SK-N-SH (cell line): ENCODE measurements at places on chromosomes 13 and 19.

- DNase-seq: no peak
These were observed 3.1 kb downstream of the KLF5 start for GRCh38 chr13:73061876-73062275.

DNA sequence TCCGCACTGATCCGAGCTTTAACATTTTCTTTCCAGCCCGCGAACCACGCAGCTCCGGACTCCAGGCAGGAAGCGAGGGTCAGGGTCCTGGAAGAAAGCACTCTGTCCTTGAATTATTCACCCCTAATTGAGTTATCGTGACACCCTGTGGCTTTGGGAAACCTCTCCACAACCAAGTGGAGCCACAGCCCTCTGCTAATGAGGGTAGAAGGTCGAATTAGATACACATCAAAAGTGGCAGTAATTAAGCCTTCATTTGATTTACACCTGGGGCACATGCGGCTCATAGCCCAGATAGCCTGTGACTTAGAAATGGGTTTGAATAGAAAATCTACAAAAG is 15.9 kb upstream of the RNF17 start:
- DNase-seq: no peak

- DNase-seq: no peak
These were observed 6.2 kb downstream of the ZNF709 start for GRCh38 chr19:12478234-12478941.

DNA sequence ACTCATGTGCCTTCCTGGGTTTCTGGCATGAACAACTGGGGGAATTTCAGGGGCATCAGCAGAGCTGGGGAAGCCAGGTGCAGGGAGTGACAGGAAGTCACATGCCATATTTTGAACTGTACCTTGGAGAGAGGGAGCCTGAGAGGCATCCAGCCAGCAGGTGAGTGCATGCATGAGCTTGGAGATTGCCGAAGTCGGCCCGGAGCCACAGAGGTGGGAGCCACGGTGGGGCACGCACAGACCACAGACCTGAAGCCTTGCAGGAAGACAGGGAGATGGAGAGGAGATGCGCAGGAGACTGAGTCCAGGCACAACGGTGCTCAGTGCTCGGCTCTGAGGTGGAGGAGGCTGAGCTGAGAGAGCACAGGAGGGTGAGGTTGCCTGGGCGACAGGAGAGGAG is 55.1 kb downstream of the CDADC1 start:
- no peak for DNase-seq

DNA sequence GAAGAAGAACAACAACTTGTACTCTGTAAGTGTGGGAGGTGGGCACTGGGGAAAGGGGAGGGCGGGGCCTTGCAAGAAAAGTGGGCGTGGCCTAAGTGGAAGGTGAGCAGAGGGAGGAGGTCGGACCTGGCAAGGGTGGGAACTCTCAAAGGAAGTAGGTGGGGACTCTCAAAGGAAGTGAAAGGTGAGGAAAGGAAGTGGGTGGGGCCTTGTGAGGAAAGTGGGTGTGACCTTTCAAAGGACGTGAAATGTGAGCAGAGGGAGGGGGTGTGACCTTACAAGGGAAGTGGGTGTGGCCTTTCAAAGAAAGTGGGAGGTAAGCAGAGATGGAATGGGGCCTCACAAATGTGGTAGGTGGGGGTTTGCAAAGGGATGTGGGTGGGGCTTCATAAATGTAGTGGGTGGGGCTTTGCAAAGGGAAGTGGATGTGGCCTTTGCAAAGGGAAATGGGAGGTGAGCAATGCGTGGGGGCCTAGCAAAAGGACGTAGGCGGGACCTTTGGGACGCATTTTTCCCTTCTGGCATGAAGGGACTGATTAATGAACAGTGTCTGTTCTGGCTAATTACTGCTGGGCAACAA is 25.9 kb downstream of the ACSBG2 start:
- peak; percentile 13 for DNase-seq

DNA sequence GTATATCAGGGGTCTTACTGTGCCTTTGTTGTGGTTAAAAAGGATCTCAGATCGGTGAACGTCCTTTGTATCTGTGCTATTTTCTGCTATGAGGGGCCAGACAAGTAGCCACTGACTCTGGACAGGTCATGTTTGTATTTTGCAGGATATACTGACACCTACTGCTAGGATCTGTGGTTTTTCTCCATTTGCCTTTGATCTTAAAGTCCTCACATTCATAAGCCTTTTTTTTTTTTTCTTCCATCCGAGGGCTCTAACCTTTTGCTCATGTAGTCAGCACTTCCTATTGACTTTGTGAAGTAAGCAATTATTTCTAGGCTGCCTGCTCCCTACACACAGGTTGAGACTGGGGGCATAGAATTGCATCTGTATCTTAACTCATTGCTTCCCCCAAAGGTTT is 106.2 kb downstream of the SLITRK5 start:
- DNase-seq: no peak

GRCh38 chr13:50123515-50123861 is 108.2 kb downstream of the KCNRG start:
- DNase-seq: no peak

DNA sequence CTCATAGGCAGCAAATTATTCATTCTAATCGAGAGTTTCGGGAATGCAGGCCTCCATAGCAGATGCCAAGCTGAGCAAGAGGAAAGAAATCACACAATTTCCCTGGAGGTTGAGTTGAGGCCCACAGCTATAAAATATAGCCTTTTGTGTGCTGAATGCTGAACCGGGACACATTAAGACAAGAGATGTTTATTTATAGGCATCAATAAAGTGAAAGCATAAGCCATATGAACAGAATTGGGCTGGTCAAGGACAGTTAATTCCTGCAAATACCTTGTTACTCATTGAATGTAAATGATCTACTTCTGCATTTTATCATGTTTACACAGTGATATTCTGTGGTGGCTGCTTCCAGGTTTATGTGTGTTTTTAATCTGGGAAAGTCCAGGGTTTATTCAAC is 461.7 kb downstream of the KLF12 start:
- no peak for DNase-seq

GRCh38 chr19:15456871-15457700 is 7.3 kb downstream of the RASAL3 start:
- DNase-seq: no peak

DNA sequence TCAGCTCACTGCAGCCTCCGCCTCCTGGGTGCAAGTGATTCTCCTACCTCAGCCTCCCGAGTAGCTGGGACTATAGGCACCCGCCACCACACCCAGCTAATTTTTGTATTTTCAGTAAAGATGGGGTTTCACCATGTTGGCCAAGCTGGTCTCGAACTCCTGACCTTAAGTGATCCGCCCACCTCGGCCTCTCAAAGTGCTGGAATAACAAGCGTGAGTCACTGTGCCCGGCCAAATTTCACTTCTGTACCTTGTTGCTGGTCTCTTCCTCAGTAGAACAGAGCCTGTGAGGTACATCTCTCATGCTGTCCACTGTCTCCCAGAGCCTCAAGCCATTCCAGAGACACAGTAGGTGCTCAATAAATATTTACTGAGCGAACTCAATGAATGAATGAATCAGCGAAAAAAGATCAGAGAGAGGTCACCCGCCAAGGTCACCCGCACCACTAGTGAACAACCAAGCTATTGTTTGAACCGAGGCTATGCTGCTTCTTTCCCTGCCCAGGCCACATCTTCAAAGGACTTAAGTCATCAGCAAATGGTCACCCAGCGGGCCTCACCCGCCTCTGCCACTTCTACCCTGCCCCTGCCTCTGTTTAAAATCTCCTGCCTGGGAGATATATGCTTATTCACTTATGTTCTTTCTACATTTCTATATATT is 9.3 kb downstream of the TMEM143 start:
- no peak for DNase-seq

DNA sequence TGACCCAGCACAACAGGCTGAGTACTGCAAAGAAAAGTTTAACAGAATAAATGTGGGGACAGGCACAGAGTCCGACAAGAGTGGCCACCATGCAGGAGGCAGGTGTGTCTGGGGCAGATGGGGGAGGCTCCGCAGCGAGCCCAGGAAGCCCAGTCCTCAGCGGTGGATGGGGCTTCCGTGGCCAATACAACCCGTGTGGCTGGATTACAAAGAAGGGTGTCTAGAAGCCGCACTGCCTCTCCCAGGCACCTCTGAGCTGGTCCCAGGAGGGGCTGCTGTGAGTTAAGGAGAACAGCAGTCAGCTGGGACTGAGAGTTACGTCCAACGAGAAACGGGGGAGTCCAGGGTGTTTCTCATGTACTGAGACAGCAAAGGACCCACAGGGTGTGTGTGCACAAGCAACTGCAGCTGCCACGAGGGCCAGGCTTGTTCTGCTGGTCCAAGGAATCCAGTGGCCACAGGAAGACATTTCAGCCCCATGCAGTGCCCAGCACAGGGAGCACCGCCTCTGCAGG is 70.2 kb downstream of the SPACA7 start:
- DNase-seq: peak; percentile 24

DNA sequence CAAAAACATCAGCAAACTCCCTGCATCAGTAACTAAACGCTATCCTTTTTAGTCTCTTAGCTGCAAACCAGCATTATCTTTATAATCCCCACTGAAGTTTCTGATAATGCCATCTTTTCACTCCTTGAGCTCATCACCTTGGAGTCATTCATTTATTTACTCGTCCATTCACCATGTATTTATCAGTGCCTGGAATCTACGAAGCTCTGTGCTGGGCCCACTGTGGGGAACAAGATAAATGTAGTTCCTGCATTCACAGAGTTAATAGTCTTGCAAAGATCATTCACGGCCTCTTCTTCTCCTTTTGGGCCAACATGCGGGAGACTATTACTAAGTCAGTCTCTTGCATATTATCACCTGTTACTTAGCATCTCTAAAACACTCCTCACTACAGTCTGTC is 89.4 kb downstream of the HS6ST3 start:
- DNase-seq: no peak

GRCh38 chr13:46961719-46962118 is 64.9 kb upstream of the HTR2A start:
- no peak for DNase-seq

GRCh38 chr19:30095171-30095570 is 153.1 kb downstream of the URI1 start:
- DNase-seq: no peak

- no peak for DNase-seq
These were observed 73.2 kb upstream of the CACNA1A start for GRCh38 chr19:13579388-13580060.

GRCh38 chr13:41018602-41018948 is 541 bp downstream of the ELF1 start:
- DNase-seq: no peak

- peak; percentile 70 for DNase-seq
These were observed 722 bp downstream of the PKN1 start for GRCh38 chr19:14433554-14434501.

GRCh38 chr19:43731846-43732245 is 16.0 kb downstream of the IRGC start:
- DNase-seq: no peak

GRCh38 chr13:103568314-103568713 is 502.1 kb upstream of the SLC10A2 start:
- DNase-seq: no peak

GRCh38 chr19:310141-310651 is 19.0 kb upstream of the PLPP2 start:
- DNase-seq: peak; percentile 37

DNA sequence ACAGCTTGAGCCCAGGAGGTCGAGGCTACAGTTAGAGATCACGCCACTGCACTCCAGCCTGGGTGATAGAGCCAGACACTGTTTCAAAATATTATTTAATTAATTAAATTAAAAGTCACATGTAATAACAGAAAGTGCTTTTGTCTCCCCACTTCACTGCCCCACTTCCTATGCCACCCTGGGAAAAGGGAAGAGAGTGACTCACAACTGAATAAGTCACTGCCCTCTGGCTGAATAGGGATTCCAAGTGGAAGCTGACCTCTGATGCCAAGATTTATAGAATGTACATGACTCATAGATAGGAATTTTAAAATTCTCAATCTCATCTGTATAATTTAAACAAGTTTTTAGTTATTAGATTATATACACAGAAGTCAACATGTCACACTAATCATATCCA is 22.2 kb upstream of the ERVV-1 start:
- DNase-seq: no peak

- peak; percentile 55 for DNase-seq
These were observed 11.9 kb upstream of the FRY start for GRCh38 chr13:32019612-32020233.

DNA sequence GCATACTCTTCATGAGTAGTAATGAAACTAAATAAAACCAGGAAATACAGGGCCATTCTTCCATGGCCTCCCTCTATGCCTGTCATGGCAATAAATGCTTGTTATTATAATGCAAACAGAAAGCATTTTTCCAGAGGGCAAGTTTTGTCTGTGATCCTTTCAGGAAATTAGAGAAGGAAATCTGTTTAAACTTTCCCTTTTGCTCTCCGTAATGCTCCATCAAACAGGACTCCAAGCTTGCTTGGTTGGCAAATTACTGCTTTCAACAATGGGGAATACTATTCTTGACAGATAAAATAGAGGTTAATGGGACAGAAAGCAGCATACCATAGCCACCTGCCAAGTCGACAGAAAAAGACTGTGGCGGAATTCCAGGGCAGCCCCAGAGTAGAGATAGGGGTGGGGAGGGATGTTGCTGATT is 252.5 kb downstream of the LHFPL6 start:
- no peak for DNase-seq

DNA sequence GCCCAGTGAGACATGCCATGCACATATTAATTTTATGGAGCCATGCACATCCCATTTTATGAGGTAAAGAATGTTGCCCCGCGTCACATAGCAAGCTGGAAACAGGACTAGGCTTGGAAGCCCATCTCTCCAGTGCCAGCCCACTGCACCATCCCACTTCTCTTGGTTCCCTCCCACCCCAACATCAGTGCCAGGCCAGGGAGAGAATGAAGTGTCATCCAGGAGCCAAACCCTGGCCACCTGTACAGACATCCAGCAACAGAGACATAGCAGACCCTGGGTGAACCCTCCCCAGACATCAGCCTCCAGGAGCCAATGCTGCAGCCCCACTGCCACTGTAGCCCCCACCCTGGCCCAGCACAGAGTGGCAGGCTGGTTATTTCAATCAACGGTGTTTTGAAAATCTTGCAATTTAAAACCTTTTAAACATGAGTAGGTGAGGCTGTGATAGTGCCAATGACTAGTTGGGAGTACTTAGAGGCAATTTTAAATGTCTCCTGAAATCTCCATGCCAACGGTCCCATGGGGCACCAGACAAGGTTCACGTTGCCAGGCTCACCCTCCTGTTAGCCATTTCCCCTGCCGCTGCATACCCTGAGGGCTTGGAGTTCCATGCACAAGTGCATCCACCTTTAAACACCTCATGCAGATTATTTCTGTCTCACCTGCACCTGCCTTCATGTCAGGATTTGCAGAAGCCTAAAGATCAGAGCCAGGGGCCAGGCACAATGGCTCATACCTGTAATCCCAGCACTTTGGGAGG is 34.7 kb downstream of the VSTM2B start:
- no peak for DNase-seq

DNA sequence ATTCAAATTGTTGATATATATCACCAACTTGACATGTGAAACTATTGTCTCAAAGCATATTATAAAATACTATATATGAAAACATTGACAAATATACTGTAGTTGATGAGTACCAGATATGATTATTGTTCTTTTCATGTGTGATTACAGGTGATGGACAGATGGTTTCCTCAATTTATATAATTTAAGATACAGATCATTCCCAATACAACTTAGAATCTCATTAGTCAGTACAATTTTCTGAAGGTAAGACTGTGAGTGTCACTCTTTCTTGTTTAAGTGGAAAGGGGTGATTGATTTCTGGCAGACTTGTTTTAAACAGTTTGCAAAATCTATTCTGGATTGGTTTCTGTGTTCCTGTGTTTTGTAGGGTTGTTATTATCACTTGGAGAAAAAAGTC is 498.8 kb downstream of the IRS2 start:
- no peak for DNase-seq
